GM23248 (cell line): ENCODE measurements at places on chromosomes 3 and 15. TPM values are rescaled to one million over a fixed set of nuclear protein-coding genes. Genes with fewer than 3 reads are reported as not detected.

Gene PLA2G4E
- not detected in 2 replicates for polyA plus RNA-seq

GRCh38 chr3:37676885-37677284 lies 184.8 kb upstream of the CTDSPL start:
- DNase-seq, result no peak
- H3K36me3 ChIP-seq, result no peaks in the 10 kb centered on the region

GRCh38 chr3:94494992-94495391 lies 432.1 kb downstream of the NSUN3 start:
- H3K36me3 ChIP-seq, result no peaks in the 10 kb centered on the region
- H3K27ac ChIP-seq, result no peak overlapping the region
- no peaks in the 10 kb centered on the region for H3K4me1 ChIP-seq
- no peaks in the 10 kb centered on the region for H3K27me3 ChIP-seq
- no peak for DNase-seq

DNA sequence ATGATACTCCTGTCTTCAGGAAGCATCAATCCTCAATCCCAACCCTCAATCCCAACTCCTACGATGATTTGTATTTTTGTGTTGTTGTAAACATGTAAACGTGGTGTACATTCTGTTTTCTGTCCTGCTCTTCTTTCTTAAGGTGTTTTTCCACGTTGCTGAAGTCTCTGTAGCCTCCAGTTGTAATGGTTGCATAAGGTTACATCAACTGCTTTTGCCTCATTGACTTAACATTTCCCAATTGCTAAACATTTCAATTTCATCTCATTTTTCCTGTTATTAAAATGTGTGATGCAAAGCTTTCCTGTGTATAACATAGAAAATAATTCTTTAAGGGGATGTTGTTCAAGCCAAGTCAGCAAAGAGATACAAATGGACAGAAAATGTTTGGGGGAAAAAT lies 33.4 kb downstream of the HRH1 start:
- H3K4me1 ChIP-seq, result peaks cover 27% of the 10 kb centered on the region
- no peaks in the 10 kb centered on the region for H3K36me3 ChIP-seq
- H3K27me3 ChIP-seq, result no peaks in the 10 kb centered on the region
- DNase-seq, result peak; percentile 17
- peak overlapping the region; percentile 76; the same call in 1 of the 2 replicates for H3K27ac ChIP-seq
- no peak overlapping the region for H3K4me3 ChIP-seq
